ENCODE measurements at places on chromosomes 4 and X. TPM values are rescaled to one million over a fixed set of nuclear protein-coding genes. Genes with fewer than 3 reads are reported as not detected.

Gene IL3RA
- total RNA-seq = 2.4 TPM

DNA sequence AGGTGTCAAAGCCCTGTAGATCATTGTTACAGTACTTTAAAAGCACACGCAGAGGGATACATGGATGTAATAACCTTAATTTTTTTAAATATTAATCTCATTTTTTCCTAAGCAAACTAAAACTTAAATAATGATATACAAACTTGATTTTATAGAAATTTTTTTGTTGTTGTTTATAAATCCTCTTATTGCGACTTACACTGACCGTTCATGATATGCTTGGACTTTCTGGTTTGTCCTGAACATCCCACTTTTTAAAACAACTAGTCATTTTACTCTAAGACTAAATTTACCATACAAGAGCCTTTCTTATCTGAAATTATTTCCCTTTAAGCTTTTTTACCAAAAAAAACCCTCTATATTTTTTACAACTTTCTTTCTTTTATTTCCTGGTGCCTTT is 2106.0 kb downstream of the PCDH7 start:
- DNase-seq = no peak

DNA sequence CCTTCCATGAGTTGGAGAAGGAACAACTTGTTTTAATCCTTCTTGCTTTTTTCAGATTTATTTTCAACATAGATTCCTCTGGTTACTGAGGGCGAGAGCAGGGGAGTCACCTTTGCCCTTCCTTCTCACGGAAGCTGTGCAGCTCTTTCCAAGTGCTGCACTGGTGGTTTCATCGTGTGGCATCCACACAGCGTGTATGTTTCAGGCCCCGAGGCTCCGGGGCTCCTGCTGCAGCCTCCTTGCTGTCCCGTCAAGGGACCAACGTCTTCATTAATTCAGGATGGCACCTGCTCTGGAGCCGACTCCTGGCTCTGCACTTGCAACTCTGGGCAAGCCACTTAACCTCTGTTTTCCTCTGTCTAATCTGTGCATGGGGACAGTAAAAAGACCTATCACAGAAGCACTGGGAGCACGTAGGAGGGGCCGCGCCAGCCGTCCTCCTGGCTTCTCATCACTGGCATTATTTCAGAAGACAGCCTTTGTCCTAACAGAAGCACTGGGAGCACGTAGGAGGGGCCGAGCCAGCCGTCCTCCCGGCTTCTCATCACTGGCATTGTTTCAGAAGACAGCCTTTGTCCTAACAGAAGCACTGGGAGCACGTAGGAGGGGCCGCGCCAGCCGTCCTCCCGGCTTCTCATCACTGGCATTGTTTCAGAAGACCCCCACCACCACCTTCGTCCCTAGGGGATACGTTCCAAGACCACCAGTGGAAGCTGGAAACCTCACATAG is 117.8 kb upstream of the NKX1-1 start:
- DNase-seq = no peak

DNA sequence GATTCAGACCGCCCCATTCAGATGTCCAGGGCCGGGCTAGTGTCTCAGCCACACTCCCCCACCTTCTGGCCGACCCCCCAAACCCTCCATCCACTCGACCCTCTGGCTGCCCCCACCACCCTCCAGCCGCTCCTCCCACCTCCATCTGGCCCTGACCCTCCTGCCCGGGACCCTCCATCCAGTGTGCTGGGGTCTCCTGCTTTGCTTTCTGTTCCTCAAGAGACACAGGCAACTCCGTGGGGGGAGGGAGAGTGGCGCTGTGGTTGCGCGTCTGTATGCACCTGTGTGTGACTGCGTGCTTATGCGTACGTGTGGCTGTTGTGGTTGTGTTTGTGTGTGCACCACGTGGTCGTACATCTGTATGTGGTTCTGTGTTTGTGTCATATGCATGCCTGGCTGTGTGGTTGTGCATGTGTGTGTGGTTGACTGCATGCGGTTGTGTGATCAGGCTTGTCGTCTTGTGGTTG is 33.3 kb downstream of the CPLX1 start:
- no peak for DNase-seq

DNA sequence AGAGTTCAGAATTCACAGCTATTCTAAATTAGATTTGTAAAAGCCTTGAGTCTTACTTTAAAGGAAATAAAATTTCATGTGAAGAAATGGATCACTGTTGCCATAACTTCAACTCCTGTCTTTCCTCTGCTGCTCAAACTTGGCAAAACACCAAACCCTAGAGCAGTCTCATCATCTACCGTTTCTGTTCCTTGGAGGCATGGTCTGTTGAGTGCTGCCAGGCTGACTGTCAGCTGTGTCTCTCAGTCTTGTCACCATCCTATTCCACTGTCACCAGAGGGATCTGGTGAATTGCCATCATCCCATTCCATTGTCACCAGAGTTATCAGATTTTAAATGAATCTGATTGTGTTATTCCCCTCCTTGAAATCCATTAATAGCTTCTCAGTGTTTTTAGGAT is 55.6 kb downstream of the STIM2 start:
- no peak for DNase-seq

DNA sequence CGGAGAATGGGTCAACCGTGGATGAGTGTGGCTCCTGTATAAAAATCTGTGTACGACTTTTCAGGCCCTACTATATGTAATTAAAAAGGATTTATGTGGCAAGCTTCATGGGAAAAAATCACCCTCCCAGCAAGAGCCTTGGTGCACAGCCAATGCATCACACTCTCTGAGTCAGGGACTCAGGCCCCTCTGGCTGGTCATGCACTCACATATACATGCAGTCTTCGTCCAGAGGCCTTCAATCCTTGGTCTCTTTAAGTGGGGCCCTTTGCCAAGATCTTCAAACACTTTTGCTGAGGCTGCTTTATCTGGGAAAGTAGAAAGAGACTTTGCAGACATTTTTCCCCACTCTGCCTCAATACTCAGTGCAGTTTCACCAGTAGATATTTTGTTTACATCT is 311.4 kb upstream of the FSTL5 start:
- no peak for DNase-seq

DNA sequence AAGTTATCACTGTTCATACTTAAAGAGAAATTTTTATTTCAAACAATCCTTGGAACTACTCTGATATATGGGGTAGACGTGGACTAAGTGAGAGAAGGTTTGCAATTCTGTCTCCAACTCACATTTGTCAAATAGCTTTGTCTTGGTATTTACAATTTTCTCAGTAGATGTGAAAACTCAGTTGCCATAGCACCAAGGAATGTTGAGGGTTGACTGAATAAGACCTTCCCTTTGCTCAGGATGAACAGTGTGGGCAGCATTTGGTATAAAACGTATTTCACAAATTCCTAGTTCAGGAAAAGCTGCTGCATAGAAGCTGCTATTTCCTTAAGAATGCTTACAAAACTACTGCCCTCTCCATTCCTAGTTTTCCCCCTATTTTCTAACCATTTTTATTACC is 399.5 kb downstream of the NKX6-1 start:
- no peak for DNase-seq

Data from right atrium auricular region (tissue), 2 donors.